Left renal pelvis (tissue), 4 donors: ENCODE measurements at places on chromosomes 12 and 14. TPM values are rescaled to one million over a fixed set of nuclear protein-coding genes. Genes with fewer than 3 reads are reported as not detected.

Gene KRT71
- not detected for polyA plus RNA-seq

Gene CLEC4E
- 2.0 TPM for polyA plus RNA-seq

DNA sequence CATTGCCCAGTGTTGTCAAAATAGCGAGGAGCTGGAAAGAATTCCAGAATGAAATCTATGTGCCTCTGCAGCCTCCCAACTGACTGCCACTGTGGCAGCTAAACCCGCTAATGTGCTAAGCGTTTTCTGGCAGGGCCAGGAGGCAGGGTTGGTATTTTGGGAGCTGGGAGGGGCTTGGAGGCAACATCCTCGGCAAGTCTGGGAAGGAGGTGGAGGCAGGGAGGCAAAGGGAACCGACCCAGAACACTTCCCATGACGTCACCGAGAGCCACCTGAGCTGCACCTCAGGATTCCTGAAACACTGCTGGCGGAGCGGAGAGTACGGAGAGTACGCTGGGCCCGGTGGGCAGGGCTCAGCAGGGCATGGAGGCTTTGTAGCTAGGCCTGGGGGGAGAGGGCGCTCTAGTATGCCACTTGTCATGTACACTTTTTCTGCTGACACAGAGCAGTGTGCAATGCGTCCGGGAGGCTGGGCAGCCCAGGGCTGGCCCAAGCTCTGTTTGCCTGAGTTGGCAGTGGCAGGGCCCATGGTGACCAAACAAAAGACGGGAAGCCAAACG is 81.5 kb downstream of the DPF3 start:
- DNase-seq = peak; percentile 48

GRCh38 chr14:28751467-28752058 is 15.0 kb upstream of the FOXG1 start:
- DNase-seq = no peak

GRCh38 chr14:60514378-60514740 is 5.4 kb downstream of the SIX6 start:
- no peak for DNase-seq

GRCh38 chr14:96194262-96194656 is 10.4 kb upstream of the BDKRB2 start:
- no peak for DNase-seq
